ENCODE measurements at places on chromosomes 16 and 17. TPM values are rescaled to one million over a fixed set of nuclear protein-coding genes. Genes with fewer than 3 reads are reported as not detected.

- DNase-seq = no peak
Measured at GRCh38 chr16:3121851-3122467, 9.6 kb downstream of the ZNF205 start.

DNA sequence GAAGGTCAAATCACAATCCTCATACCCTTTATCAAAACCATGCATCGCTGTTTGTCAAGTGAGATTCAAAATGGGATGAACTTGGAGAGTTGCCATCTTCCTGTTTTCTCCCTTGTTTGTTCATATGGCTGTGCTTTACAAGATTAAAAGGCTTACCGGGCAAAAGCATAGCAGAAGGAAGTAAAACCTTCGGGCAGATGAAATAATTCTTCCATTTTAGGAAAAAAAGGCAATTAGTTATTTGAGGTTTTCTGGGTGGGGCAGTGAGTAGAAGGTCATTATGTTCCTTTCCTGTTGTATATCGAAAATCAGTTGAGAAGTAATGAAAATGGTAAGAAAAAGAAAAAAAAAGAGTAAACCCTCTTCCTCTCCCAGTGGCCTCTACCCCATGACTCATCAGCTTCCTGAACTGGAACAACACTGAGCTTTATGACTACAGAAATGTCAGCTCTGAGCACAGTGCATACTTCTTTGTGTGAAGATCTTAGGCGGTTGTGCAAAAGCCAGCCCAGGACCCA, 369.2 kb downstream of the CDH13 start:
- DNase-seq = no peak

GRCh38 chr16:68739964-68740627, 3.0 kb downstream of the CDH1 start:
- no peak for DNase-seq

GRCh38 chr16:66358231-66358630, 8.3 kb upstream of the CDH5 start:
- DNase-seq = no peak

The TEX19 gene
- polyA plus RNA-seq = not detected
